Stimulated activated CD4-positive, alpha-beta T cell treated with anti-CD3 and anti-CD28 coated beads, Interleukin-2, amount 100 ng/mL, for 4 hours (primary cell): ENCODE measurements at places on chromosomes 5 and 9.

- DNase-seq: no peak
These were observed 826 bp downstream of the GPRIN1 start for GRCh38 chr5:176608937-176609723.

GRCh38 chr5:170554521-170555267, 50.9 kb downstream of the KCNIP1 start:
- no peak for DNase-seq

DNA sequence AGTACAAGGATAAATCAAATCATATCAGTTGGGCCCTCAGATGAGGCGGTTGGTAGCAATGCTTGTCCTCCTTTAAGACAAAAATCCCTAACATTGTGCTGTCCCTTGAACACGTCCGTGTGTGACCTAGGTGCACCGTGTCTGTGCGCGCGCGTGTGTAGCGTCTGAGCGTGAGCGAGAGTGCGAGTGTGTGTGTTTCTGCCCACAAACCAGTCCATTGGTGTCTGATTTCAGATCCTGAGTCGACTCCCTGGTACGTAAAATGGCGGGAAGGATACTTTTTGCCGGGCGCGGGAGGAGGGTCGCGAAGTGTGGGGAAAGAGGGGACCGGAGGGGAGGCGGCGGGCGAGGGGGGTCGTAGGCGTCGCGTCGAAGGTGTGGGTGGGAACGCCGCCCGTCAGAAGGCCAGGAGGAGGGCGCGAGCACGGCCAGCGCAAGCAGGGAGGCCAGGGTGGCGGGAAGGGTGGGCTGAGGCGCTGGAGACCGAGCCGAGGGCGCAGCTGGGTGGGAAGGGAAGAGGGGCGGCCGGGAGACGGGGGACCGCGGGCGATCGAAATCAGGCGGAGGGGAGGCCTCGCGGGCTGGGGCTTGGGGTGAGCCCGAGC, 8.9 kb downstream of the OTP start:
- no peak for DNase-seq

DNA sequence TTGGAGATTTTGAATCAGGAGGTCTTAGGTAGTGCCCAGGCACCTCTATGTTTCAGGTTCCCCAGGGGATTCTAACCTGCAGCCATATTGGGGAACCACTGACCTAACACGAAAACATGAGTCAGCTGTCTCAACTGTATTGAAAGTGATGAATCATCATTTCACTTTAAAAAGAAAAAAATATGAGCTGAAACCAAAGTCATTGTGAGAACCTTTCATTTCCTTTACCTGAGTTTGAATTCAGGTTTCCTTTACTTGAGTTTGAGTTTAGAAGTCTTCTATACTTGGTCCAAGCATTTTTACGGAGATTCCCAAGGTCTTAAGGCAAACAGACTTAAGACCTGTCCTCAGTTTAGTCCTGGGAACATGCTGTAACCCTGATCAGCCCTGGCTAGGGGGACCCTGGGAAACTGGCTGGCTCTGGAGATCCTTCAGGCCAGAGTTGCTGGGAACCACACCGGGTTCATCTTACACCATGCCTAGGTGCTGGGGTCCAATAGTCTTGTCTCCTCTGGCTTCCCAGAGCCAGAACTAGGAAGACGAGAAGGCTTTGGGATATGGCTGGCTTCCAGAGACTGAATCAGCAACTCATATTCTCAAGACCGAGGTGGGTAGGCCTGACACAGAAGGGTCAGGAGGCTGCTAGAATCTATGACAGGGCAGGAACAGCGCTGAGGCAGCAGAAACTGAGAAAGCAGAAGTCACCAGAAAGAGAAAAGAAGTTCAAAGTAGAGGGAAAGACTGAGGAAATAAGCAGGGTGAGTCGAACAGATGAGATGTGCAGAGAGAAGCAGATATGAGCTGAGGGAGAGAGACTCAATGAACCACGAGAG, 16.4 kb upstream of the PDCD1LG2 start:
- DNase-seq: no peak

- no peak for DNase-seq
These were observed 35.2 kb downstream of the MTRR start for GRCh38 chr5:7904170-7904569.

DNA sequence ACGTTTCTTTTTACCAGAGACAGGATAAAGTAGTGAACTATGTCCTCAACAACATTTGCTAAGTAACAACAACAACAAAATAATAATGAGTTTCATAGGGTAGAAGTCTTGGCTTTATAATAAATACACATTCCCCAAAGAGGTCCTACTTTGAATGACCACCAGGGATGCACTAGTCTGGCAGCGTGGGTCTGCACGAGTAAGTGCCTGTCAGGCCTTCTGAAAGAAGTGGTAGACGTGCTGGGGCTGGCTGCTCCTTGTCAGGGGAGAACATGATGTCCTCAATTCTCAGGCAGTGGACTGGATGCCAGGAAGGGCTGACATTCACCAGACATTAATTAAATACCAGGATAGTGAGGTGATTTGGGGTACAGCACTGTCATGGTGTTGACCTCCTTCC, 331.1 kb downstream of the TMEM38B start:
- no peak for DNase-seq

- no peak for DNase-seq
These were observed 24.7 kb downstream of the TBCA start for GRCh38 chr5:77751328-77752023.

DNA sequence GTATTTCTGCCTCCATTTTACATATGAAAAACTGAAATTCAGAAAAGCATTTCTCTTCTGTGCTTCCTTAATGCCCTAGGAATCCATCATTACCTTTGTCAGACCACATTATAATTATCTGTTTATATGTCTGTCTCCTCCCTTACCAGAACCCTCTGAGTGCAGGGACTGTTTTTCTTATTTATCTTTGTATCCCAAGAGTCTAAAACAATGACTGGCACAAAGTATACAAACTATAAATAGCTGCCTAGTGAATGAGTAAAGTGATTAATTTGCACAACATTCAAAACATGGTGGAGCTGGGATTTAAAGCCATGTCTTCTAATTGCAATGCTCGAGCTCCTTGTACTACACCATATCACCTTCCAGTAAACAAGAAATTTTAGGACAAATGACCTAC, 49.3 kb upstream of the HK3 start:
- DNase-seq: no peak

- no peak for DNase-seq
These were observed 175.0 kb downstream of the MACROH2A1 start for GRCh38 chr5:135223891-135224625.

DNA sequence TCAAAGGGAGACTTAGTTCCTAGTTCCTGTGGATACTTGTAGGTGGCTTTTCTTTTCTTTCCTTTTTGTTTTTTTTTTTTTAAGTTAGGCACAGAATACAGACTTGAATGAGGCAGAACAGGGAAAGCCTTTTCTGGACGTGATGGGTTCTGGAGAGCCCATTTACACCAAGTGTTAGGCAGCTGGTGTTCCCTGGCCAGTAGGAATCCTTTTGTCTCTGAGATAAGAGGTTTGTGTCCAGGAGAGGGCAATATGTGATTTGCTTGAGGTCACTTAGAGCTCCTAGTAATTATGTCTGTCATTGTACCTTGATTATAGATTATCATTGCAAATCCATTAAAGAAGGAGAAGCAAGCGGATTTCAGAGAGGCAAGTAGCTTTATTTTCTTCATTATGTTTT, 9.1 kb downstream of the MEGF10 start:
- DNase-seq: no peak

DNA sequence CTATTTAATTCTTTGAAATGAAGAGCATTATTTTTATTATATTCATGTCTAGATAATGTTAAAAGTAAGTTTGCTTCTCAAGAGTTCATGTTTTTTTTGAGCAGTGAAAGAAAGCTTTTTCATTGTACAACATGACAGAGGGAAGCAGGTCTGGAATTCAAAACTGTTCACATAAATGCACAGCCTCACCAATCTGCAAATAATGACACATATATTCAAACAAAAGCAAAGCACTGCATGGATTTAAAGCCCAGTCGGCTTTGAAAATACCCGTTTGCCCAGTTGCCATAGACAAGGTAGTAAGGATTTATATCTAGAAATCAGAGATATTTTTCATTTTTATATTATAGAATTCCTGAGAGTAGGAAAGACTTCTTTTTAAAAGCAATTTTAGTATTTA, 201.8 kb downstream of the CD180 start:
- DNase-seq: no peak

DNA sequence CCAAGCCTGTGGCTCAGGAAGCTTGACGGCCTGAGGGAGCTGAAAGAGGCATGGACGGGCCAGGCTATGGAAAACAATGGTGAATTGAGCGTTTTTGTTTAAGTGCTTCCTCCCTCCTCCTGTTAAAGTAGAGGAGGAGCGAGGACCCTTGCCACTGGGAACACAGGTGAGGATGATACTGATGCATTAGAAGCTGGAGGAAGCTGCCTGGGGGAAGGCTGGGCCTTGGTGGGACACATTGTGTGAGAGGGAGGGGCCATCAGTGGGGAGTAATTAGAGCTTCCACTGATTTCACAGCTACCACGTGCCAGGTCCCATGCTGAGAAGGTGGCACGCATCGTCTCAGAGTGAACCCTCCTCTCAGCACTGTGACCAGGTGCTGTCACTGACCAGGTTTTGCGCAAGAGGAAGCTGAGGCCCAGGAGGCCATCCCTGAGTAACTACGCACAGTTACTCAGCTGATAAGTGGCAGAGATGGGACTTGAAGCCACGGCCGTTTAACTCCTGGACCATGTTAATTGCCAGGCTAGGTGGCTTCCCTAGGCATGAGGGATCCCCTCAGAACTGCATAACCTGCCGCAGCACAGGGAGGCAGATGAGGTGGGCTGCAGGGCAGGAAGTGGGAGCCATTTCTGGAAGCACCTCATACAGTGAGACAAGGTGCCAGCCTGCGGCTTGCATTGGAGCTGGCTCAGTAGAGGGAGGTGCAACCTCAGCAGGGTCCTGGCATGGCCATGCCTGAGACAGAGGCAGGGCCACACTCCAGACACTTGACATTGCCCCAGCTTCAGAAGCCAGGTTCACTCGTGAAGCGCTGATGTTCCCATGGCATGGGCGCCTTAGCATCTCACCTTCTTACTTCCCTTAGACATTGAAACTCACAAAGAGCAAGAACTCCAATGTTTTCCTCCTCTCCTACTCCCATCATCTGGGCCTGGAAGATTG, 195.3 kb upstream of the MVB12B start:
- no peak for DNase-seq

GRCh38 chr9:107898761-107899160, 409.2 kb upstream of the KLF4 start:
- no peak for DNase-seq

- no peak for DNase-seq
These were observed 659.2 kb downstream of the MTRR start for GRCh38 chr5:8528106-8528505.

DNA sequence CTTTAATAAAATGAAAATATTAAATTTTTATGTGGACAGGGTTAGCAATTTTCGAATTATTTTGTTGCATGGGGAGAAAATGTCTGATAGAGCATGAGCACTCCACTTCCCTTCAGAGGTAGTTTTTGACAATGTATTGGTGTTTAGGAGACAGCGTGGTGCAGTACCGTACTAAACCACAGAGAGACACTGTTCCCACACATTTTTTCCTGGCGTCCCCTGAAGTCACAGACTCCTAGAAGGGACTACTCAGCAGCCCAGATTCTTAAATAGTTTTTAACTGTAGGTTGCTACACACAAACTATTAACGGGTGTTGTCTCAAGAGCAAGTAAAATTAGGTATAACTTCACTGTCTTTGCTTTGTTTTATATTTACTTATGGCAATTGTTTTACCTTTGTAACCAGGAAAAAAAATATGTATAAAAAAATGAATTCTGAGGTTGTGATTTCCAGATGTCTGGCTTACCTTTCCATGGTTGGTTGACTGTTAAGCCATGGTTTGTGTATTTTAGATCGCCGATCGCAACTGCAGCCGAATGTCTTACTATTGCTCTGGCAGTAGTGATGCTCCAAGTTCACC, 171.2 kb downstream of the DOCK8 start:
- DNase-seq: no peak

DNA sequence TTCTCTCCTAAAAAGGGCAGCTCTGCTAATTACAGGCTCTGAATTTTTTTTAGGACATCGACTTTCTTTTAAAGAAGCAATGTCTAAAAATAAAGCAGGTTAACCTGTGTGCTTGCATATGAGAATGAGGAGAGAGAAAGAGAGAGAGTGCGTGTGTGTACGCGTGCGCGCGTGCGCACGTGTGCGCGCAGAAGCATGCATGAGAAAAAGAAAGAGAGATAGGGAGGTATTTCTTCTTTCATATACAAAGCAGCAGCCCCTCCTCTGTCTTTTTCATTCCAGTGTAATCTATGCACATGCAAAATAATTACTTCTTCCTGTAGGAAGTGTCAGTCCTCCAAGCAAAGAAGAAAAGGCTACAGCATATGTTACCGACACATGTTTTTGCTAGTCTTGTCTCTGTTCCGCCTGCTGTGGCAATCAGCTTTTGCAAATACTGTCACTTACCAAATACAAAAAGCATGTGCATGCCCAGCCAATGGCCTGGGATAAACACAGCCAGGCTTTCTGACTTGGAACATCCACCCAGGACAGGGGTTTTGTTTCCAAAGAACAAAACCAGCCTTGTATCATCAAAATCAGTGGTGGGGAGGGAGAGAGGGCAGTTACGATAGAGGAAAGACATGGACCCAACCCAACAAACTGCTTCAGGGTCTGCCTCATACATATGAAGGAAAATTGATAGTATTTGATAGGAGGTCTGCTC, 252.3 kb upstream of the SLC24A2 start:
- DNase-seq: no peak

- no peak for DNase-seq
These were observed 2.0 kb upstream of the PCDH12 start for GRCh38 chr5:141960018-141960417.

DNA sequence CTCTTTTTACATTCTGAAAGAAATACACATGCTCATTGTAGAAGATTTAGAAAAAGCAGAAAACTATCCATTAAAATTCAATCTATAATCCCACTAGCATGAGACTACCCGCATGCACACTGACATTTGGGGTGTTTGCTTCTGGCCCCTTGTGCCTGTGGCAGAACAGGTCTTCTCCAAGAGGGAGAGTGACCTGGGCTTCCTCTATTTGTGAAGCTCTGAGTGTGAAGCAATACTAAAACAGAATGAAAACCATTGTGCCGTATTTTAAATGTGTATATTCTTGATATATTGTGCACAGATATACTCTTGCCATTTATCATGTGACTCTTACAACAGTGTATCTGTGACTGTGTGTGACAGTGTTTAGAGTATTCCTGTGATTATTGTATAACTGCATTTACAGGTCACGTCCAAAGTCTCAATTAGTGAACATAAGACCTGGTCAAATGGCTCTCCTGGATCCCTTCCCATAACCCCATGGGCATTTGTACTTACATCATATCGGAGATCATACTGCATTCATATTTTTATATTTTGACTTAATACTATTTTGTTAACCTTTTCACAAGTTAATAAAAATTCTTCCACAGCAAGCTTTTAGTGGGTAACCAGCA, 14.7 kb upstream of the CPEB4 start:
- no peak for DNase-seq

- DNase-seq: no peak
These were observed 206.3 kb upstream of the GHR start for GRCh38 chr5:42216904-42217303.
